ENCODE measurements at places on chromosomes 4 and X.

GRCh38 chr4:187999406-187999932, 3.9 kb downstream of the ZFP42 start:
- no peak for DNase-seq

GRCh38 chrX:2769615-2770014, 17.8 kb downstream of the XG start:
- no peak for DNase-seq

GRCh38 chr4:17690898-17691297, 76.5 kb downstream of the MED28 start:
- DNase-seq = no peak

GRCh38 chrX:20330545-20330944, 63.8 kb upstream of the RPS6KA3 start:
- DNase-seq = no peak

- no peak for DNase-seq
Measured at GRCh38 chr4:116272336-116272735, 813.0 kb downstream of the TRAM1L1 start.

DNA sequence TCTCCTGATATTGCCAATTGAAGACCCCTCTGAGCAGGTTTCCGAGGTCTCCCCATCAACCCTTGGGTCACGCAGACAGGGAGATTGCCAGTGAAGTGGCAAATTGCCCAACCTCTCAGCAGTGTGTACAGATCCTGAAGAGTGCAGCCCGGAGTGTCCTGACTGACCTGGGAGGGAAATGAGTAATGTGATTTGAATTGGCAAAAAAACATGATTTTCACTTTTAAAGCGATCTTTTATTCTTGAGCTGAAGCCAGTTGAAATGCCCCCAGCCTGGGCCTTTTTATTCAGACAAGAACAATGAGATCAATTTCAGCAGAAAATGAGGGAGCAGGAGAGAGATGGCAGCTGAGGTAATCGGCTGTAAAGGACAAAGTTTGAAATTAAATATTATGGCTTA, 401.8 kb downstream of the RAPGEF2 start:
- DNase-seq = no peak

DNA sequence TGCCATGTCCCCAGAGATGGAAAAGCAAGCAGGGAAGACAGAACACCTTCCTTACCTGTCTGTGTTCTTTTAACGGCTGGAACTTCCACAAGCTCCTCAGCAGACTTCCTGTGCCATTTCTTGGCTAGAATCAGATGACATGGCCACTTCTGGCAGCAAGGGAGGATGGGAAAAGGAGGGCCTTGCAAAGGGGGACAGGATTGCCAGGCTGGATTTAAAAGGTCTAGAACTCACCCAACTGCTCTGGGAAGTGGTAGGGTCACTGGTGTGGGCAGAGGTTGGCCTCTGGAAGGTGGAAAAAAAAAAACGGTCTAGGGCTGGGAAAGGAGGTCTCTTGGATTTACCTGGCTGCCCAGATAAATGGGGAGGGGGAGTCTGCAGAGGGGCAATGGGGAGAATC, 1.6 kb upstream of the USP11 start:
- DNase-seq = no peak

DNA sequence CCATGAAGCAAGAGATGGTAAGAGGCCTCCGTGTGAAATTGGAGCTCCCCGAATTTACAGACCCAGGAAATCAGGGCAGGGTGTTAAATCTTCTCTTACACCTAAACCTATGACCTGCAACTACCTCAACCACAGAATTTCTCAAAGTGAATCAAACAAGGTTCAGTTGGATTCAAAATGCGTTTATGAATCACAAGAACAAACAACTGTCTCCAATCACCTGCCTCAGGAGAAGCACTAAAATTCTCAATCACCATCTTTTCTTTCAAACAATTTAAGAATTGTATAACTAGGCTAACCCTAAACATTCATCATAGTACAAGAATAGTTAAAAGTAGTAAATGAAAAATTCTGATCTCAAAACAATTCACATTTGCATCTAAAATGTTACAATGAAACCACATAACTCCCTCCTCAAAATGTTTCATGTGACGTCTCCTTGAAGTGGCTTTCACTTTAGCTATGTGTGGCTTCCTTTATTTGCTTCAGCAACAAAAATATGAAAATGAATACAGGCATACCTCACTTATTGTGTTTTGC, 19.2 kb downstream of the PPP3CA start:
- peak; percentile 19 for DNase-seq

DNA sequence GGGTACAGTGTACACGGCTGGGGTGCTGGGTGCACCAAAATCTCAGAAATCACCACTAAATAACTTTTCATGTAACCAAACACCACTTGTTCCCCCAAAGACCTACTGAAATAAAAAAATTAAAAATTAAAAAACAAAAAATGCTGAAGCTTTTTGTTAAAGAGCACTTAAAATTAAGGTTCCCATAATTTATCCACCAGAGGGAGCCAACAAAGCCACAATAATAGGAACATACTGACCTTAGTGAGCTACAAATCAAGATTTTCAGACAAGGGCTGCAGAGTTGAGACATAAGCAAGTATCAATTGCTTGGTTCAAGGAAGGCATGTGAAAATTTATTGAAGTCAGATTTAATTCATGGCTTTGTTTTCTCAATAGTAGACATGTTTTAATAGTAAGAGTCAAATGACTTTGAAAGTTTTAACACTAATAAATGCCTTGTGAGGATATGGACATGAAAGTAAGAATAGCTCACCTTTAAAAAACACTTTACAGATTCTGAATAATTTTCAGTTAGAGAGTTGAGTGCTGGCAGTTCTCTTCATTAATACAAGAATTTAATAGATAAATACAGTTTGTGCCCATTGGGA, 43.0 kb upstream of the SCOC start:
- no peak for DNase-seq

DNA sequence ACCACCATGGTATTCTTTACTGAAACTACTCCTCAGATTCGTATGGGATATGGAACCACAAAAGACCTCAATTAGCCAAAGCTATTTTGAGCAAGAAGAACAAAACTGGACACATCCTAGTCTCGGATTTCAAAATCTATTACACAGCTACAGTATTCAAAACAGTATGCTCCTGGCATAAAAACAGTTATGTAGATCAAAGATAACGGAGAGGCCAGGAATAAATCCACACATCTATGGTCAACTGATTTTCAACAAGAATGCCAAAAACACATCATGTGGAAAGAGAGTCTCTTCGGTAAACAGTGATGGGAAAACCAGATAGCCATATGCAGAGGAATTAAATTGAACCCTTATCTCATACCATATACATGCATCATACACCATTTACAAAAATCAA, 155.3 kb downstream of the SPCS3 start:
- DNase-seq = no peak

DNA sequence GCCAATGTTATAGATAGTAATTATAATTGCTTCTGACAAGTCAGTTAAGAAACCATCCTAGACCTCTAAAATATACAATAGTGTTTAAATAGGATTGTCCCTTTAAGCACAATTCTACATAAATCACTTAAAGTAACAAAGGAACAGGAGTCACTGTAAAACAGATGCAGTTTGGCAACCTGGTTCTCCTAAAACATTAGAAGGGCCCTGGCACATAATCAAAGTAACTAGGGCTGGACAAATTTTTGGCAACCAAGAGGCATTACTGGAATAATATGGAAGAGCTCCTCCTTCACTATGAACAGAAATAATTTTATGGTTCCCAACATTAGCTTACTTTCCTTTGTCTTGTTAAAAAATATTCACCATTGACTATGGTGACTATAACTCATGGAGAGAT, 75.0 kb upstream of the CCDC160 start:
- DNase-seq = no peak

GRCh38 chr4:12966726-12967125, 517.4 kb downstream of the RAB28 start:
- DNase-seq = no peak

DNA sequence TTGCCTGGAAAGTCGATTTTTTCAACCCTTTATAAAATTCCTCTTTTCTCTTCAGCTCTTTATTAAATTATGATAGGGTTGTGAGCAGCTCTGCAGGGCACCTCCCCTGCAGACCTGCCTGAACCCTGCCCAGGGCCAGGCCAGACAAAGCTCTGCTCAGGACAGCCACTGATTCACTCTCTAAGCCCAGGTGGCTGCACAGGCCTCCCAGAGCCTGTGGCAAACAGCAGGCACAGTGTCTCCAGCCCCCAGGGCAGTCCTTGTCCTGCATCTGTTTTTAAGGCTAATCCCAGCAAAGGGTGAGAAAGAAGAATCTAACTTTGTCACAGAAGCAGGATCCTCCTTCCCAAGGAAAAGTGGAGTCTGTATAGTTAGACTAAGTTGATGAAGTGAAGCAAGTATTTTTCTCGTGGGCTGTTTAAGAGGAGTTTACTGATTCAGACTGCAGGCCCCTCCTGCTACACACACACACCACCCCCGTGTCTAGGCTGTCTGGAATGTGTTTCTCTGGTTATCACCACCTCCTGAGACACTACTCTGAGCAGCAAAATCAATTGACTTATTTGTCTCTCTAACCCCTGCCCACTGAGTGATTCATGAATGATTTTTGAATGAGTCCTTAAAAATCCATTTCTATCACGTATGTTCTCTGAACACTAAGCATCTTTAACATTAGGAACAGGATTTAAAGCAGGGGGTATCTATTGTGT, 101.7 kb downstream of the CHIC2 start:
- DNase-seq = no peak

- DNase-seq = no peak
Measured at GRCh38 chrX:24229400-24229879, 79.9 kb downstream of the ZFX start.

Data from CD4-positive, alpha-beta T cell treated with Interleukin-6 for 4 hours (primary cell).